HCEC 1CT (cell line): ENCODE measurements at places on chromosomes 13 and 19.

DNA sequence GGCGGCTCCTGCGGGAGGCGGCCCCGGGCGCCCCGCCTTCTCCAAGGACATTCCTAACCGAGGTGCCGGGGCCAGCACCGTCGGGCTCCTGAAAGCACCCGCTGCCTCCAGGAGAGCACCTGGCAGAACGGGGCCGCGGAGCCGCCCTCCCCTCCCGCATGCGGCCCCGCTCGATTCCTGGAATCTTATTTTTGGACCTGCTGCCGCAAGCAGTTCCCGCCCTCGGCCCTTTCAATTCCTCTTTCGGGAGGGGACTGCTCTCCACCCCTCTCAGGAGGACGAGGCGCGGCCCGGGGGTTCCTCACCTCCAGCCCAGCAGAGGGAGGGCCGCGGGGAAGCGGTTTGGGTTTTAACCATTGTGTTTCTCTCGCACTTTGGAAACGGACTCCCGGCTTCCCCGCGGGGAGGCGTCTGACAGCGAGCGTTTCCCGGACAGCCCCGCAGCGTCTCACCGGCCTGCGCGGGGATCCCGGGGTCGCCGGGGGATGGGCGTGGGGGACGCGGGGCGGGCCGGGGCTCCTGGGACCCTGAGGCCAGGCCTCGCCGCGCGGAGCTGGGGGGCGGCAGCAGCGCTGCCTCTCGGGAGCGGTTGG is 849 bp downstream of the GAS6 start:
- DNase-seq = peak; percentile 41

- DNase-seq = peak; percentile 95
Observed at GRCh38 chr13:37446503-37446902, 152.1 kb downstream of the POSTN start.

DNA sequence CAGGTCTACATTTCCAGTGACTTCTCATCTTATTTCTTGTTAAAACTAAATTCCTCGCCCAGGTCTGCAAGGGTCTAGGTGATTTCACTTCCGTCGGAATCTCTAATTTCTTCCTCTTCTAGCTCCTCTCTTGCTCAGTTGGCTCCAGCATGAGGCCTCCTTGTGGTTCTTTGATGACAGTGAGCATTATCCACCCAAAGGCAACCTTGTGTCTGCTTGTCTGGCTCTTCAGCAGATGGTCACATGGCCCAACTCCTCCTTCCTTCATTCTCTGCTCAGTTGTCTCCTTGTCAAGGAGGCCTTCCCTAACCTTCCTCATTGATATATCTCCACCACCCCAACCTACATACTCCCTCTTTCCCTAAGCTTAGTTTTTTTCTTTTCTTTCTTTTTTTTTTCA is 1391.4 kb downstream of the EFNB2 start:
- DNase-seq = no peak

DNA sequence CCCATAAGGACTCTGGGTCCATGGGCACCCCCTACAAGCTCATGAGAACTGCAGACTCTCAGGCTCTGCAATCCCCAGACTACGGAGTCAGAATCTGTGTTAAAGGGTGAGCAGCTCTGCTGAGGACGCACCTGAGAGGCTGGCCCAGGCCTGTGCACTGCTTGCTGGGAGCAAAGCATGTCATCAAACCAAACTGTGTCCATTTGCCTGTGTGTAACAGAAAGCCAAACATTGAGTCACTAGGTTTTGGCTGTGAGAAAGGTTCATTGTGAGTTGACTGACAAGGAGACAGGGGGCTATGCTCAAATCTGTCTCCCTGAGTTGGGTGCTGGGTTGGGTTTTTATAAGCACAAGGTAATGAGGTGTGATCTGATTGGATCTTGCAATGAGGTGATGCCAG is 22.1 kb upstream of the MTIF3 start:
- DNase-seq = no peak

DNA sequence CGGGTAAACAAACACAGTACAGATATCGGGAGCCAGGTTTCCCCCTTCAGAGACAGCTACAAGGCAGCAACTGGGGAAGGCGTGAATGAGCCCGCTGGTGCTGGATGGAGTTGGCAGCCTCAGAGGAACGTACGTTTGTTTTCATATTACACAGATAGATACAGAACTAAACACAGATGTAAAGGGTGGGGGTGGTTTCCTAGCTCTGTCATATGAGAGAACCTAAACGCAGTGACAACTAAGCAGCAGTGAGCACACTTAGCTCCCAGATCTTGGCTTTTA is 32.8 kb downstream of the MLLT1 start:
- DNase-seq = no peak

DNA sequence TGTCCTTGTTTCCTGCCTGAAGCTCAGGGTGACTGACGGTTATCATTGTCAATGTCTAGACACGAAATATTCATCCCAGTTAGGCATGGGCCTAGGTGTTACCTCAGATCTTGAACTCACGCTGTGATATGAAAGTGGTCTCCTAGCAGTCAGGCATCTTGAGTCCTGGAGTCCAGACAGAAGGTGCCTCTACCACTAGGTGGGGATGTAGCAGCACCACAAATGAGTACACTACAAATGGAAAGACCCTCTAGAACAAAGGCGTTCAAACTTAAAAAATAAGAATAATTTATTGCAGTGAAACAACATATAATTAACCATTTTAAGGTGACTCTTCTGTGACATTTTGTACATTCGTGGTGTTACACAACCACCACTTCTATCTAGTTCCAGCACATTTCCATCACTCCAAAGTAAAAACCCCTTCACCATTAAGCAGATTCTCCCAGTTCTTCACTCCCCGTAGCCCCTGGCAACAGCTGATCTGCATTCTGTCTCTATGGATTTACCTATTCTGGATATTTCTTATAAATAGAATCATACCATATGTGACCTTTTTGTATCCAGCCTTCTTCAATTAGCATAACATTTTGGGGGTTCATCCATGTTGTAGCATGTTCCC is 11.9 kb upstream of the FRY start:
- peak; percentile 51 for DNase-seq

- no peak for DNase-seq
Observed at GRCh38 chr19:52691215-52691610, 43.6 kb downstream of the ZNF611 start.

DNA sequence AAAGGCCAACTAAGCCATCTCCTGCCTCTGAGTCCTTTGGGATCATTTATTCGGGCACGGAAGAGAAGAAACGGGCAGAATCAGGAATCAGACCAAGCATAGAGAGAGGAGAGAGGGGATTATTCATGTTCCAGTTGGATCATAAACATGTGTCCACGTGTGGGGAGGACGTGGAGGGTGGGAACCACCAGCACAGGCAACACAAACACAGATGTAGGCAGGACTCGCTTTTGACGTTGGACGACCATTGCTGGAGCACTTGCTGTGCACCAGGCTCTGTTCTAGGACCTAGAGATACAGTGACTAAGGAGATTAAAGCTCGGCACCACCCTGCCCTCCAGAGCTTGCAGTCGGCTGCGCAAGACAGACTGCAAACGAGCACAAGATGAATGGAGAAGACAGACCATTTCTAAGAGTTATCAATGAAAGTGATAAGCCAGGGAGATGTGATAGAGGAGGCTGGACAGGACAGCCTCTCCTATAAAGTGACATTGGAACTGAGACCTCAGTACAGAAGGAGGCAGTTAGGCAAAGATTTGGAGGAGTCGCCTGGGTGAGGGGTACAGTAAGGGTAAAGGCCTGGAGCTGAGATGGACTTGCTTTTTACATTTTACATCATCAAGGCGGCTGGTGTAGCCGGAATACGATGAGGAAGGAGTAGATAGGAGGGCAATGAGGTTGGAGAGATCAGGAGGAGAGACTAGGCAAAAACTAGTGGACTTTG is 716 bp downstream of the SH2D3A start:
- no peak for DNase-seq

GRCh38 chr13:37617173-37617572 is 18.6 kb upstream of the POSTN start:
- peak; percentile 88 for DNase-seq

DNA sequence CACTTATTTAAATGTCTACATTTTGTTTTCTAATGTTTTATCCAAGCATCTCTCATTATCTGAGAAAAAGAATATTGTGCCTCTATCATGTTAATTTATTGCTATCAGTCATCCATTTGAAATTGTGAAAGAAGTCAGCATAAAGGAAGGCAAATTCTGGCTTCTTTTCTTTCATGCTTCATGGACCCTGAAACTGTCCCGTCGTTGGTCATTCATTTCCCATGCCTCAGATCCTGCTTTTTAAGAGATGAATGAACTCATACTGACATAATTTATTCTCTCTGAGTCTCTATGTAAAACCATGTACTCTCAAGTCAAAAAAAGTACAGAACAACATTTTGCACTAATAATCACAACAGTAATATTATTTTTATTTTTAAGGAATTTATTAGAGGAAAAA is 2512.0 kb downstream of the PCDH9 start:
- no peak for DNase-seq

DNA sequence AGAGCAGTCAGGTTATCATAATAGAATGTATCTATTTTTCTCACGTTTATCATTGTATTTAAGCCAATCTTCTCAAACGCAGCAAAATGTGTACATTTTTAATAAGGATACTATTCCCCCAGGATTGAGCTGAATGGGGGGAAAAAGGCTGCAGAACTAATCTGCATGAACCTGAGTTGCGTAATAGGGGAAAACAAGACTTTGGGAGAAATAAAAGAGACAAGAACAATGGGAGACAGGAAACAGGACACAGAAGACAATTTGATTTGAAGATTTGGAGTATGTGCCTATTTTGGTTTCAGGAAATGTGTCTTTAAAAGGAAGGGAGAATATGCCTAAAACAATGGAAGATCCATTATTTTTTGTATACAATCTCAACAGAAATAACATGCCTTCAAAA is 844.5 kb downstream of the DIAPH3 start:
- no peak for DNase-seq

DNA sequence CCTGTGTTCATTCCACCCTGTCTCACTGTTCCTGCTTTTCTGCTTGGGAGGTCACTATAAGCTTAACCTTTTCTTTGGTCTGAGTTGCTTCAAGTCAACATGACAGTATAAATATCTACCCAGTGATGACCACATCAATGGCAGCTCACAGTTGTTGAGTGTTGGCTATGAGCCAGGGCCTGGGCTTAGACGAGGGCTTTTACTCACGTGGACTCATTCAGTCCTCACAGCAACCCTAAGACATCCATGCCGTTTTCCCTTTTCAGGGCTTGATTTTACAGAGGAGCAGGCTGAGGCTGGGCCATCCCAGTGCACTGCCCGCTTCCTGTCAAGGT is 10.2 kb upstream of the CCDC97 start:
- peak; percentile 73 for DNase-seq

DNA sequence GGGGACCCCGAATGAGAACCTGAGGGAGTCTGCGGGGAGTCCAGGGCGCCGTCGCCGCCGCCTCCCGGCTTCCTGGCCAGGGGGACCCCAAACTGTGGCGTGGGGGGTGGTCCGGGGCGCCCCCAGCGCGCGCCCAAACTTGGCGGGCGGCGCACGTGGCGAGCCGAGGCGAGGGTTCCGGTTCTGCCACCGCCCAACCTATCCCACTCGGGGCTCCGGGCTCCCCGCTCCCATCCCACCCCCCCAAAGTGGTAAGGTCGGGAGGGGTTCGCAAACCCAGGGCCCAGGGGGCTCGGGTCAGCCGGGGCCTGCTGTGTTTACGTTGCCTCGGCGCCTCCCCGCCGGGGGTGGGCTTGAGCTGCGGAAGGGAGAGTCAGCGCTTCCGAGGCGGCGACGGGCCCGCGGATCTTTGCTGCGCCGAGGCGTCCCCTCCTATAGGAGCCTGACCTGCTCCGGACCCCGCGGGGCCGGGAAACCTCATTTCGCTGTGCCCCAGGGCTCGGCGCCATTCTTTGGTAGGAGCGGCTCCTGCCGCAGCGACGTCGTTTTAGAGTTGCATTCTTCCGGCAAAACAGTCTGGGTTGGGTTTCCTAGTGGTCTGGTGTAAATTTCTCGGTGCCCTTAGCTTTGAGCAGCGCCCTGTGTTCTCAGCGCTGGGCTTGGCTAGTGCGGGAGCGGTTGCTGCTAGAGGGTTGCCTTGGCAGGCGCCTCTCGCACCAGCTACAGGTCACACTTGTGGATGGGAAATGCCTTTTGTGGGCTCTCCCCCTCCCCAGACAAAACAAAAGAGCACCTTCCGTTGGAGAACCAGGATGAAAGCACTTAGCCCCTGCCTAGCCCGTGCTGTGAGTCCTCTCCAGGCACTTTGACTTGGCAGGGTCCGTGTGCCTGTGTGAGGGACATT is 1.2 kb downstream of the DAZAP1 start:
- DNase-seq = peak; percentile 50

DNA sequence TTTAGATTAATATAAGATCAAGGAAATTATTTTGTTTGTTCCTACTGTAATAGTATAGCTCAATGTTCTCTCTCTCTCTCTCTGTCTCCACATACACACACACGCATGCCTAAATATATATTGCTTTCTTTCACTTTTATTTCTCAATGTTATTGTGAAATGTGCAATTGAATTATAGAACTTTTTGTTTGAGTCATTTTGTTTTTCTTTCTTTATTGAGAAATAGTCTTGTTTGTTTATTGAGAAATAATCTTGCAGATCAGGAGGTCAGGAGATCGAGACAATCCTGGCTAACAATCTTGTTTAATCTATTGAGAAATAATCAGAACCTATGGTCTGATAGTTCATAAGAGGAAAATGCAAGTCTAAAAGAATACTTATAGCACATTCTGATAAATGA is 1581.3 kb downstream of the EFNB2 start:
- no peak for DNase-seq

DNA sequence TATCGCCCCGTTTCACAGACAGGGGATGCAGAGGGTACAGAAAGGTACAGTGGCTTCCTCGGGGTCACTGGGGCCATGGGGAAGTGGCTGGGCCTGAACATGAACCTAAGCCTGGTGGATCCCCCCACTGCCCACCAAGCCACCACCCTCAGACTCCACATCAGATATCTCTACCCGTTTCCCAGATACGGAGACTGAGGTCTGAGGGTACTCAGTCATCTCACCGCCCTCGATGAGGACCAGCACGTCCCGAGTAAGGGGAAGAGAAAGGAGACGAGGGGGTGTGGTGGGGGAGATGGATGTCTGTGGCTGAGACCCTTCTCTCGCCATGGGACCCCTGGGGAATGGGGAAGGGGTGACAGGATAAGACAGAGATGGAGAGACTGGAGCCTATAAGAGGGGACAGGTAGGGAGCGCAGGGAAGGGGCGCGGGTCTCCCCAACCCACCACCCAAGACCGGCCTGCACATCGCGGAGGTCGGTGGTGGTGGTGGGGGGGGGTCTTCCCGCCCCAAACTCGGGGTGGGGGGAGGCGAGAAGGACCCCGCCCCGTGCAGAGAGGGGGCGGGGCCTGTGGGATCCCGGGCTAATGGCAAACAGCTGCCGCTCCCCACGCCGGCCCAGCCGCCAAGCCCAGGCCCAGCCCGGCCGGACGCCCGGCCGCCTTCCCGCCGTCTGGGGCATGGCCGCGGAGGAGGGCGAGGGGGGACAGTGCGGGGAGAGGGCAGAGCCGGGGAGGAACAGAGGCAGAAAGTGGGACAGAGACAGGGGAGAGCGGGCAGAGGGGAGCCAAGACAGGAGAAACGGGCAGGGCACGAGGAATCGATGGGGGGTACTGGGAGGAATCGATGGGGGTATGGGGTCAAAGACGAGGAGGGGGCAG is 698 bp downstream of the KANK2 start:
- peak; percentile 37 for DNase-seq

GRCh38 chr13:92158346-92158745 is 759.9 kb downstream of the GPC5 start:
- DNase-seq = no peak
